ENCODE measurements at places on chromosomes 16 and 17.

- peak; percentile 67 for DNase-seq
Measured at GRCh38 chr16:83952940-83953795, at the start of gene OSGIN1. Gene OSGIN1 (plus strand): TSS chr16:83953240. CDS start chr16:83957672, 4,432 bp downstream.

DNA sequence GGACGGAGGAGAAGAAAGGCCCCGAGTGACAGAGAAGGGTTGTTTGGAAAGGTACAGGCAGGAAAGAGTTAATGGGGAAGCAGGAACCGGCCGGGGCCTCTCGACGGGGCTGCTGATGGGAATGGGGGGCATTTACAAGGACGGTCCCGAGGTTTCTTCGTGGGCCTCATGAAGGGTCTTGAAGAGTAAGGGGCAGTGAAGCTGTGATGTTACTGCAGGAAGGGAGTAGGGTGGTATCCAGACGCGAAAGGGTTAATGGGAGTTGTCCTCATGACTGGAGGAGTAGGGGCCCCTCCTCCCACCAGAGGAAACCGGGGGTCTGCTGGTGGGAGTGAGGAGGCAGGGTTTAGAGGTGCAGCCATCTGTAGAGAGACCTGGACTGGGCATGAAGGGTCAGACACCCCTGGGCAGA, 481 bp downstream of the PDK2 start:
- no peak for DNase-seq

GRCh38 chr17:1322480-1322879, 43.0 kb downstream of the TRARG1 start:
- no peak for DNase-seq

- no peak for DNase-seq
Measured at GRCh38 chr17:66764506-66764905, 70.4 kb upstream of the CACNG5 start.

GRCh38 chr17:38890410-38890746, 20.5 kb downstream of the LASP1 start:
- DNase-seq, result no peak

GRCh38 chr16:25691519-25692091, at the start of gene HS3ST4:
Gene HS3ST4 (plus strand): TSS chr16:25691959.
- DNase-seq, result no peak

DNA sequence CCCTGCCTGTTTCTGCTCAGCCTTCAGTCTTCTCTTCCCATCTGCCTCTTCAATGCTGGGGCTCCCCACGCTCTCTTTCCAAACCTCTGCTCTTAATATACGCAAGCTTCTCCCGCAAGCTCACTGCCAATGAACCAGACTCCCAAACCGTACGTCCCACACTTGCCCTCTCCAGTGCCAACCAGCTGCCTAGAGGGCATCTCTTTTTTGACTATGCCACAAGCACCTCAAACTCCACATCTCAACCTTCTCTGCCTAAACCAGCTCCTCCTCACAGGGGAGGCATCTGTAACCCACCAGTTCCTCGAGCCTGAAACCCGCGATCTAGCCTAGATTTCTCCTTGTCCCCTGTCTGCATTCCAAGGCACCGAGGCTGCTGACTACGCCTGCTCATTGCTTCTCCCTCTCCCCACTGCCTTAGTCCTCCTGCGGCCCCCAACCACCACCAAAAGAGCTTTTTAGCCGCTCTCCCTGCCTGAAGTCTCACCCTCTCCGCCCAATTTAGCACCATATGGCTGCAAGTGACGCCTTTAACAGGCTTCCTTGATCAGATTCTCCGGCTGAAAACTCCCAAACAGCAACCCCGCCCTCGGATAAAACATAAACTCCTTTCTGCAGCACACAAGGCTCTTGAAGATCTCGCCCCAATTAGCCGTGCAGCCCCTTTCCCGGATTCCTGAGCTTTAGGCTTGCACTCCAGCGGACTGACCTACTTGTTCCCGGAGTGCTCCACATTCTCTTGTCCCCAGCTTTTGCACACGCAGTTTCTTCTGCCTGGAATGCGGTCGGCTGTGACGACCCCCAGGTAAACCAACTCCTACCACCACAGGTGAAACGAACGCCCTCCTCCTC, 1.5 kb downstream of the GGA2 start:
- no peak for DNase-seq

DNA sequence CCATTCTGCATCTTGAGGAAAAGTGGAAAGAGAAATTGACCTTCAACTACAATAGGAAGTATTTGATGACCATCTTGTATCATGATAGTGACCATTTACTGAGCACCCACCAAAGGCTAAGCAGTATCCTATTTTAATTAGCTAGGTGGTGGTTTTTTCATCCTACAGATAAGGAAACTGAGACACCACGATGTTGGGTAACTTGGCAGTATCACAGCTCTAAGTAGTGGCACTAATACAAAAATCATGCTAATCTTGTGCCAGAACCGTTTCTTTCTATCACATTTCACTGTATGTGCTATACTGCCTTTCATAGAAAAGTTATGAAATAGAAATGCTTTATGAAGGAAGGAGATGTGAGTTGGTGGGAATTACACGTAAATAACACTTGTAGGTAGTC, 2.3 kb downstream of the EVI2B start:
- DNase-seq, result no peak

GRCh38 chr16:66578651-66579531, at the start of gene CMTM2:
Gene CMTM2 (plus strand): TSS chr16:66579463. CDS start chr16:66579608, 145 bp downstream.
- no peak for DNase-seq

GRCh38 chr17:7673239-7673638, 14.1 kb downstream of the TP53 start:
- no peak for DNase-seq

DNA sequence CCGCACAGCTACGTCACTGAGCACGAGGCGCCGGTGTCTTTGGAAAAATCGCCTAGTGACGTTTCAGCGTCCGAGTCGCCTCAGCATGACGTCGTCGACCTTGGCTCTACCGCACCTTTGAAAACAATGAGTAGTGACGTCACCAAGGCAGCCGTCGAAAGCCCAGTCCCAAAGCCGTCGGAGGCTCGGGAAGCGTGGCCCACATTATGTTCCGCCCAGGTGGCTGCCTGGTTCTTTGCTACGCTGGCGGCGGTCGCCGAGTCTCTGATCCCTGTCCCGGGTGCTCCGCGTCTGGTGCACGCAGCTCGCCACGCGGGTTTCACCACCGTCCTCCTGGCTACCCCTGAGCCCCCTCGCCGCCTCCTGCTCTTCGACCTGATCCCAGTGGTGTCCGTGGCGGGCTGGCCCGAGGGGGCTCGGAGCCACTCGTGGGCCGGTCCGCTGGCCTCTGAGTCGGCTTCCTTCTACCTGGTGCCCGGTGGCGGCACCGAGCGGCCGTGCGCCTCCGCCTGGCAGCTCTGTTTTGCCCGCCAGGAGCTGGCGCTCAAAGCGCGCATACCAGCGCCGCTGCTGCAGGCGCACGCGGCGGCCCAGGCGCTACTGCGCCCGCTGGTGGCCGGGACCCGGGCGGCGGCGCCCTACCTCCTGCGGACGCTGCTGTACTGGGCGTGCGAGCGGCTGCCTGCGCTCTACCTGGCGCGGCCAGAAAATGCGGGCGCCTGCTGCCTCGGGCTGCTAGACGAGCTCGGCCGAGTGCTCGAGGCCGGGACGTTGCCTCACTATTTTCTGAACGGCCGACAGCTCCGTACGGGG, 1.5 kb downstream of the TMEM102 start:
- DNase-seq, result no peak

GRCh38 chr17:27630607-27631410, at the start of gene LGALS9:
Gene LGALS9 (plus strand): TSS chr17:27631188. CDS start chr17:27631266, 78 bp downstream.
- no peak for DNase-seq

DNA sequence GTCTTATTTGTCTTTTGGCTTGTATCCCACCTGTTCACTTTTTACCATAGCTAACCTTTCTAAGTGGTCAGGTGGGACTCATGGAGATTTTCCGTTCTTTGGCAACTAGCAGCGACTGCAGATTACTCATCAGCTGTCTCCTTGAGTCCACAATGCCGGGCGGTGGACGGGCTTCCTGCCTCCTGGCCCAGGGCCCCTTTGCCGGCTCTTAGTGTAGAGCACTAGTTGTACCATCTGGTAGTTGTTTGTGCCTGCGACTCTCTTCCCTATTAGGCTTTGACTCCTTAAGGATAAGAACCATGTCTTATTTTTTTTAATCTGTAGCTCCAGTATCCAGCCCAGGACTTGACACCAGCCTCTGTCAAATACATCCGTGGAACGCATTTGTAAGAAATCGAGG, 399.9 kb downstream of the WWOX start:
- no peak for DNase-seq

Measured in NK-92 treated with Interleukin-12 subunit alpha and Interleukin-12 subunit beta, amount 100 ng/mL, for 24 hours (cell line).